ENCODE measurements at places on chromosomes 12 and 14. TPM values are rescaled to one million over a fixed set of nuclear protein-coding genes. Genes with fewer than 3 reads are reported as not detected.

- H3K27ac ChIP-seq, result no peak overlapping the region
- H3K36me3 ChIP-seq, result no peaks in the 10 kb centered on the region
- no peaks in the 10 kb centered on the region for H3K27me3 ChIP-seq
- no peaks in the 10 kb centered on the region for H3K4me1 ChIP-seq
- DNase-seq, result no peak
These were observed 170.6 kb upstream of the MDGA2 start for GRCh38 chr14:47846008-47846407.

GRCh38 chr14:89360277-89360676 lies 56.8 kb downstream of the FOXN3 start:
- no peak for DNase-seq
- no peaks in the 10 kb centered on the region for H3K36me3 ChIP-seq
- H3K4me3 ChIP-seq, result no peak overlapping the region
- peaks cover 25% of the 10 kb centered on the region for H3K4me1 ChIP-seq

DNA sequence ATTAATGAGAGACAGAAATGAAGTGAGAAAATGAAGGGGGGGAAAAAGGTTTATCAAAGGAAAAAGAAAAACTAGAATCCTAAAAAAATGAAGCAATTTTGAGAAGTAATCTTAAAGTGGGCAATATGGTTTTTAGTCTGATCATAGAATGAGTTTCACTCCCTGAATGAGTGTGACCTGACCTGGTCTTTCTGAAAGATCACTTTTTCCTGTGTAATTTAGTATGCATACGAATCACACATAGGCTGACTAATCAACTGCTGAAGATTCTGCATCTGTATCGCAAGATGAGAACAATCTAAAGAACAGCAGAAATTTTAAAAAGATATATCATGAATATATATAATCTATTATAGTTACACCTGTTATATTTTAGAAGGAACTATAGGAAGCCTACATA lies 11.3 kb downstream of the GNPTAB start:
- H3K4me3 ChIP-seq, result no peak overlapping the region
- no peaks in the 10 kb centered on the region for H3K36me3 ChIP-seq
- H3K27ac ChIP-seq, result no peak overlapping the region
- no peaks in the 10 kb centered on the region for H3K27me3 ChIP-seq
- H3K4me1 ChIP-seq, result peaks cover 18% of the 10 kb centered on the region

- peaks cover 42% of the 10 kb centered on the region for H3K36me3 ChIP-seq
- no peak overlapping the region for H3K4me3 ChIP-seq
These were observed 55.5 kb upstream of the SRSF5 start for GRCh38 chr14:69711477-69711876.

- no peaks in the 10 kb centered on the region for H3K36me3 ChIP-seq
- no peaks in the 10 kb centered on the region for H3K4me1 ChIP-seq
- DNase-seq, result no peak
- no peaks in the 10 kb centered on the region for H3K27me3 ChIP-seq
These were observed 7.5 kb downstream of the KLRG1 start for GRCh38 chr12:8996682-8997405.

DNA sequence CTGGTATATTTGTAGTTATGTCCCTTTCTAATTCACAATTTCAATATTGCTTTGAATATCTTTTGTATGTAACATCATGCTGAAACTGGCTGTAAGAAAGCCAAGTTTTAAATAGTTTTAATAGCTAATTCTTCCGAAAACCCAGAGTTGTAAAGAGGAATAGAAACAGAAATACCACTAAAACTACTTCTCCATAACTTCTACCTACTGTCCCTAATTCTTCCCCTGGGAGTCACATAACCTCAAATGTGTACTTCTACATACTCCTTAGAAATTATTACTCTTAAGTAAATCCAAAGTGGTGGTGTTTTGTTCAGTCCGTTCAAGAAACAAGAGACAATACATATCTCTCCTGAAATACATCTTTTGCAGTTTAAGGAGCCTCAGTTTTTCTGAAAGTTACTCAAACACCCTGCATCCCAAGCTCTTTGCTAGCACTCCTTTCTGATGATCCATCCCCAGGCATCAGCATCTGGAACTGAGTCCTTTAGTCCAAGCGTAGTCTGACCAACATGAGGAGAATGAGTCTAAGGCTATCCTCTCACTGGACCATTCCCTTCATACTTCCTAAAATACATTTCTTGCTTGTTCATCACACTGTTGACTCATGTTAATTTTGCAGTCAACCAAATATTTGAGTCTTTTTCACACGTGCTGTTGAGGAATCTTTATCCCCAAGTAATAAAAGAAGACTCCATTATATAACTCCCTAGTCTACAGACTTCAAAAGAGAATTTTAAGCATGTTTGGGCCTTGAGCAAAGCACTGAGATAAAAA lies 214.3 kb upstream of the NUDT4 start:
- peaks cover 11% of the 10 kb centered on the region for H3K4me1 ChIP-seq
- no peak overlapping the region for H3K27ac ChIP-seq

DNA sequence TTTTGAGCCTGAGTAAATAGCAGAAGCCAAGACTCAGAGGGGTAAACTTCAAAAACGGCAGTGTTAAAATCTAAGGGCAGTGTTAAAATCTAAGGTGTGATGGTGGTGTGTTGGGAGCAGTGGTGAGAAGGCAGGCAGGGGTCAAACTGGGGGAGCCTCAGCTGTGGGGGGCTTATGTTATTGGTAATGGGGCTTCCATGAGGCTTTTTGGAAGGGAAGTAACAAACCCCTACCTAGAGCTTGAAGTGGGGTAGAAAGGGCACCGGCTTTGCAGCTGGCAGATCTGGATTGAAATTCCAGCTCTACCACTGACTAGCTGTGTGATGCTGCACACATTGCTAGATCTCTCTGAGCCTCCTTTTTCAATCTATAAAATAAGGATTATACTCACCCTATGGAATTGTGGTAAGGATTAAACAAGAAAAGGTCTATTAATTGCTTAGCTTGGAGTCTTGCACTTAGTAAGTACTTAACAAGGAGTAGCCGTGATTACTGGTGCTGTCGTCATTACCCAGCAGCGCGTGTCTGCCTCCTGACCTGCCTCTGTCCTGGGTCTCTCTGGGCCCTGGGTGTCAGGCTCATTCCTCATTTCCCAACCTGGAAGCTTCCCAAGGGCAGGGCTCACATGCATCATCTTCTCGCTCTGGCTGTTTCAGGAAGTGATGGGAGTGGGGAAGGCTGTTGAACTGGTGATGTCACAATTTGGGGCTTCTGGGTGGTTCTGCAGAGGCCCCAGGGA lies 18.5 kb upstream of the KRT80 start:
- H3K27ac ChIP-seq, result peak overlapping the region; percentile 42
- no peaks in the 10 kb centered on the region for H3K36me3 ChIP-seq

- H3K4me3 ChIP-seq, result no peak overlapping the region
- no peaks in the 10 kb centered on the region for H3K36me3 ChIP-seq
- no peaks in the 10 kb centered on the region for H3K27me3 ChIP-seq
- DNase-seq, result no peak
- H3K4me1 ChIP-seq, result no peaks in the 10 kb centered on the region
These were observed 19.5 kb downstream of the GSC start for GRCh38 chr14:94750371-94750770.

- no peak overlapping the region for H3K27ac ChIP-seq
- no peaks in the 10 kb centered on the region for H3K4me1 ChIP-seq
- DNase-seq, result no peak
- no peak overlapping the region for H3K4me3 ChIP-seq
- no peaks in the 10 kb centered on the region for H3K36me3 ChIP-seq
These were observed 312.5 kb upstream of the PRICKLE1 start for GRCh38 chr12:42902001-42902400.

- no peak overlapping the region for H3K4me3 ChIP-seq
- no peaks in the 10 kb centered on the region for H3K27me3 ChIP-seq
- no peak overlapping the region for H3K27ac ChIP-seq
- H3K4me1 ChIP-seq, result no peaks in the 10 kb centered on the region
These were observed 26.3 kb upstream of the AMIGO2 start for GRCh38 chr12:47105914-47106674.

GRCh38 chr12:19614601-19615383 lies 175.5 kb downstream of the AEBP2 start:
- no peaks in the 10 kb centered on the region for H3K27me3 ChIP-seq
- no peak overlapping the region for H3K4me3 ChIP-seq
- H3K4me1 ChIP-seq, result no peaks in the 10 kb centered on the region
- no peak overlapping the region for H3K27ac ChIP-seq
- H3K36me3 ChIP-seq, result no peaks in the 10 kb centered on the region
- no peak for DNase-seq

DNA sequence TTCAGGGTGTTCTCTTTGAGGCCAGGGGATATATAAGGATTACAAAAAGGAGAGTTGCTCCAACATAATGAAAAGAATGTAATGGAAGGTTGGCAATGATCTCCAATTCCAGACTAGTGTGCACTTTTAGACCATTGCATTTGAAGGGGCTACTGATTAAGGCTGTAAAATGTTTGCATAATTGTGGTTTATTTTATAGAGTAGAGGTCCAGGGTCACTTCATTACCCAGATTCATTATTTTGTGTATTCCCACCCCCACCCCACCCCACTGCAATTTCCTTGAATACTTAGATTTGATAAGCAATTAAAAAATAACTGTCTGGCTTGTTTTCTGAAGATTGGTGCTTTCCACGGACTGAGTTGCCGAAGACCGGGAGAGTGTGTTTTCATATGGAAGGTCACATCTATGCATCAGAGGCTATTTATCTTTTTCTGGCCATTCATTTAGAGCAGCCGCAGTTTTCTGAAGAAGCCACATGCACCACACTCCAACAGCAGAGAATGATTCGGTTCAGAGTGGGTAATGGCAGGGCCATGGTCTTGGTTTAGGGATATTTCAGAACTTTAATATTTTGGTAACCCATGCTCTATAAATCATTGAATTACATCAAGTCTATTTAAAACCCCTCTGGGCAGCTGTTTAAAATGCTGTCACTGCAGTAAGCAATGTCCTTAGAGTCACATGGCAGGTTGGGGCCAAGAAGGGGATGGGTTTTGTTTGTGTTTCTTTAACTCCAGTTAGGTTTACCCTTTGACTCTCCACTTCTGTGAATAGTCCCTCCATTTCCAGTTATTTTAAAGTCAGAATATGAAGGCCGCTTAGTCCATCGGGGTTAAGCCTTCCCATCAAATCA lies 94.6 kb downstream of the TMEM30B start:
- H3K36me3 ChIP-seq, result no peaks in the 10 kb centered on the region
- no peak for DNase-seq
- H3K27ac ChIP-seq, result no peak overlapping the region
- H3K4me3 ChIP-seq, result no peak overlapping the region
- H3K4me1 ChIP-seq, result peaks cover 16% of the 10 kb centered on the region
- peaks cover 6% of the 10 kb centered on the region for H3K27me3 ChIP-seq

- H3K4me3 ChIP-seq, result no peak overlapping the region
- H3K4me1 ChIP-seq, result no peaks in the 10 kb centered on the region
- H3K27ac ChIP-seq, result no peak overlapping the region
These were observed 19.7 kb downstream of the PTPN21 start for GRCh38 chr14:88535149-88535548.

- H3K4me1 ChIP-seq, result peaks cover 27% of the 10 kb centered on the region
- H3K27ac ChIP-seq, result no peak overlapping the region
- H3K36me3 ChIP-seq, result no peaks in the 10 kb centered on the region
- no peak for DNase-seq
- H3K4me3 ChIP-seq, result no peak overlapping the region
These were observed 3.1 kb downstream of the ZBTB42 start for GRCh38 chr14:104803912-104804410.

DNA sequence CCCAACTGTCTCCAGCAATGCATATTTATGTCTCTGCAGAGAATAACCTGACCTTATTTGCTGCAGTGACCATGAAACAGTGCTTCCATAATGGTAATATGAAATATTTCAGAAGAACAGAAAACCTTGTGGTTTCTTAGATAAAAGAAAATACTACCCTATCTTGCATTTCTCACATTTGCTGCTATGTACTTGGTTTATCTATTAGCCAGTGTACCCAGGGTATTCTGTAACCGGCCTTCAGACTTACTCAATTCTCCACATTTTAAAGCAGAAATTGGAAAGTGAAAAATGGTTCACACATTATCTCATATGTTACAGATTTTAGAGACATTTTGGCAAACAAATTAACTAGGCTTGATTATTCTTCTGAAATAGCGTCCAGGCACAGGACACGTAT lies 57.9 kb upstream of the CCDC91 start:
- H3K27ac ChIP-seq, result no peak overlapping the region
- H3K27me3 ChIP-seq, result no peaks in the 10 kb centered on the region
- no peaks in the 10 kb centered on the region for H3K4me1 ChIP-seq
- H3K36me3 ChIP-seq, result no peaks in the 10 kb centered on the region

GRCh38 chr14:23561873-23562821 lies 5.4 kb downstream of the AP1G2 start:
- peaks cover 54% of the 10 kb centered on the region for H3K36me3 ChIP-seq
- no peak overlapping the region for H3K4me3 ChIP-seq
- H3K27me3 ChIP-seq, result no peaks in the 10 kb centered on the region
- no peak overlapping the region for H3K27ac ChIP-seq
- H3K4me1 ChIP-seq, result peaks cover 22% of the 10 kb centered on the region

DNA sequence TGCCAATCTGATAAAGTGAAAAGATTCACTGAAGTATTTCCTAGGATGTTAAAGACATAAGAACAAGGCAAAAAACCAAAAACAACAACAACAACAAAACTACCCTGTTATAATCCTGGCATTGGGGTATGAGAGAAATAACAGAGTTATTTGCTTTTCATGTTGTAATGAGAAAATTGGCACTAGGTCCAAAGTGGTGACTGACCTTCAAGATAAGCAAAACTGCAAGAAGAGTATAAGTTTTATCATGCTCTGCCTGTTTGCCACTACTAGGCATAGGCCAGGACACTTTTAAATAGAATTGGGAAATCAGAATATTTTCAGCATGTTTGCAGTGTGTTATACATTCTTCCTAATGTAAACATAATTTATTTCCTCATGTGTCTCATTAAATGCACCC lies 140.1 kb upstream of the CPM start:
- no peak for DNase-seq
- H3K36me3 ChIP-seq, result no peaks in the 10 kb centered on the region
- H3K4me3 ChIP-seq, result no peak overlapping the region
- peaks cover 6% of the 10 kb centered on the region for H3K4me1 ChIP-seq
- H3K27ac ChIP-seq, result no peak overlapping the region
- no peaks in the 10 kb centered on the region for H3K27me3 ChIP-seq

ALX1 gene
- total RNA-seq, result 0.56 TPM

C3AR1 gene
- total RNA-seq, result 0.79 TPM

PZP gene
- not detected for total RNA-seq

CCDC85C gene
- 51.5 TPM for total RNA-seq

NUAK1 gene
- 44.3 TPM for total RNA-seq

LUM gene
- 11.3 TPM for total RNA-seq

SLCO1C1 gene
- not detected for total RNA-seq

ANKRD33 gene
- not detected for total RNA-seq

LRP1-AS gene
- not detected for total RNA-seq

ADAMTS20 gene
- total RNA-seq, result not detected

ARHGDIB gene
- 85.9 TPM for total RNA-seq

RNASE2 gene
- not detected for total RNA-seq

Measured in suprapubic skin (tissue), 4 donors.